ENCODE measurements at places on chromosomes 4 and X.

- no peak for DNase-seq
Observed at GRCh38 chrX:109281483-109282275, 200.2 kb downstream of the GUCY2F start.

DNA sequence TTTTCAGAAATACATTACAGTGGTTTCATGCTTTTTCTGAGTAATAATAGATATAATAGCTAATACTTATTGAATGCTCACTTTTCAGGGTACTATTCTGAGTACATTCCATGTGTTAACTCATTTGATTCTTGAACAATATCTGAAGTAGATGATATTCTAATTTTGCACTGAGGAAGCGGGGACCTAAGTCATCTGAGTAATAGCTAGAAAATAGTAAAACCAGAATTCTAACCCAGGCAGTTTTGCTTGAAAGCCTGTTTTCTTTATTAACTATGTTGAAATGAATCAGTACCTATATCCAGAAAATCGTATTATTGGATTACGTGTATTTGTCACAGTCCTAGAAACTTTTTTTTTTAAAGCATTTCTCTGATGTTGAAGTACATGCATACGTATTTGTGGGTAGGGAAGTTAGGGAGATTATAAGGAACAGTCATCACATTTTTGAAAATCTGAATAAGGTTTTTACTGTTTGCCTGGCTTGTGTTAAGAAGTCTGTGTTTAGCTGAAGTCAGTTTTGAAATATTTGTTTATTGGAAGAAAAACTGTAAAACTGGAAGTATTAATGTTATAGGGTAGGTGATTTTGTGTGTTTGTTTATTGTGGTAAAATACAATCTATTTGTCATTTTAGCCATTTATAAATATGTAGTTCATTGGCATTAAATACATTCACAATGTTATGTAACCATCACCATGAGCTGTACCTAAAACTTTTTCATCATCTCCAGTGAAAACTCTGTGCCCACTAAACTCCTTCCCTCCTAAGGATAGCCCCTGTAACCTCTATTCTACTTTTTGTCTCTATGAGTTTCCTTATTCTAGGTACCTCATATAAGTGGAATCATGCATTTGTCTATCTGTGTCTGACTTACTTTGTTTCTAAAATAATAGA is 55.3 kb downstream of the FIP1L1 start:
- DNase-seq, result no peak

DNA sequence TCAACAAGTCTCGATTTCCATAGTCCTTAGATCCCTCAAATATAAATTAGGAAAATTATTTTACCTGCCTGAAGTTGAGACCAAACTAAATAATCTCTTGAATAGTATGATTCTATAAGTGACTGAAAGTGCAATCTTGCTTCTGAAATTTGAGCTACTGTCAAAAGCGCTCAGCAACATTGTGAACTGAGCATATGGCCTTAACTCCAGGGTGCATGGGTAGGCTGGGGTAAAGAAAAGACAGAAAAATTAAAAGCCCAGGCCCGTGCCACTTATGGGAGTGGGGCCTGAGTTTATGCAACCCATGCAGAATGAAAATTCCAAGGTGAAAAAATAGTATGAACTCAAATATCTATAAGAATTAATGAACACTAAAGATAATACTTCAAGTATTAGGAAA is 9.8 kb downstream of the PGRMC2 start:
- no peak for DNase-seq

- DNase-seq, result no peak
Observed at GRCh38 chrX:133364196-133364595, 51.1 kb downstream of the GPC4 start.

GRCh38 chr4:144494280-144494679 is 151.7 kb upstream of the HHIP start:
- DNase-seq, result no peak
